Stimulated activated CD8-positive, alpha-beta memory T cell treated with anti-CD3 and anti-CD28 coated beads, Interleukin-4, amount 100 ng/mL, for 4 hours (primary cell): ENCODE measurements at places on chromosomes 6 and 20.

- DNase-seq = no peak
These were observed 104.0 kb upstream of the GPR6 start for GRCh38 chr6:109874086-109874485.

DNA sequence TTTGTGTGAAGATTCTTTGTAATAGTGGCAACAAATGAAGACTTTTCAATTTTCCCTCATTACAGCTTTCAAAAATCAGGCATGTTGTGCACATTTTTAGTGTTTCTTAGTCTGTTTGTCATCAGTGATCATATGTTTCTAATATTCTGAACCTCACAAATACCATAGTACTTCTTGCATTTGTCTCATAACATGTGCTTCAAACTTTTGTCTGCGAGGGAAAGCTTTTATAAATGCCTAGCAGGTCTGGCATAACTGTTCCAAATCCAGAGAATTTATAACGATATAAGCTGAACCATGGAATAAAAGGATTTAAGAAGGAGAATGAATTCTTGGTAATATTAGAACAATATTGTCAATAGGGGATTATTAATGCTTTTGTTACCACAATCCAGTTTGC lies 670.2 kb downstream of the RFPL4B start:
- no peak for DNase-seq

DNA sequence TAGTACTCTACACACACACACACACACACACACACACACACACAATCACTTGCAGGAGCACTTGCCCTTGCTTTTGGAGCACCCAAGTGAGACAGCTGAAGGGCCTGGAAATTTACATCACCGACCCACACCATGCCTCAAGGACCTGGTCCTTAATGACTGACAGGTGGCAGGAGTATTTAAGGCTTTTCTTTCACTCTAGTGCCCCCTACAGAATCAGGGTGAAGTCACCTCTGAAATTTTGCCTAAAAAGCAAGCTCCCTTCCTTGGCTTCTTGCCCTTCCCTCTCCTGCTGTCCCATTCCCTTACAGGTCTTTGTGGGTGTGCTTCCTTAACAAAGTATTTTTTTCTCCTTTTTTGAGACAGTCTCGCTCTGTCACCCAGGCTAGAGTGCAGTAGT lies 353.5 kb upstream of the IRAK1BP1 start:
- no peak for DNase-seq

DNA sequence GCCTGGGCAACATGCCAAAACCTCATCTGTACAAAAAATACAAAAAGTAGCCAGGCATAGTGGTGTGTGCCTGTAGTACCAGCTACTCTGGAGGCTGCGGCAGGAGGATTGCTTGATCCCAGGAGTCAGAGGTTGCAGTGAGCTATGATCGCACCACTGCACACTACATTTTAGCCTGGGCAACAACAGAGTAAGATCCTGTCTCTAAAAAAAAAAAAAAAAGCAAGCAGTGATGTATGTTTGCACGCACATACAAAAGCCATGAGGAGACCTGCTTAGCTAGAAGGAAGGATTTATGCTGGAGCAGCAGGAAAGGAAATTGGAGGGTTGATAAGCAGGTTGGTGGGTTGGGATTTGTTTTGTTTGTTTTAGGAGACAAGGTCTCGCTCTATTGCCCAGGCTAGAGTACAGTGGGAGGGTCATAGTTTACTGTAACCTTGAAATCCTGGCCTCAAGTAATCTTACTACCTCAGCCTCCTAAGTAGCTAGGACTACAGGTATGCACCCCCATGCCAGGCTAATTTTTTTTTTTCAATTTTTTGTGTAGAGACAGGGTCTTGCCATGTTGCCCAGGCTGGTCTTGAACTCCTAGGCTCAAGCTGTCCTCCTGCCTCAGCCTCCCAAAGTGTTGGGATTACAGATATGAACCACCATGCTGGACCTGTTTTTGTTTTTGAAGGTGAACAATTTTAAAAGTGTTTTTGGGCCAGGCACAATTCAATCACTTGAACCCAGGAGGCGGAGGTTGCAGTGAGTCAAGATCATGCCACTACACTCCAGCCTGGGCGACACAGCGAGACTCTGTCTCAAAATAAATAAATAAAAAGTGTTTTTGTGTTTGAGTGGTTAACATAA lies 4.0 kb downstream of the ZSWIM3 start:
- DNase-seq = no peak

DNA sequence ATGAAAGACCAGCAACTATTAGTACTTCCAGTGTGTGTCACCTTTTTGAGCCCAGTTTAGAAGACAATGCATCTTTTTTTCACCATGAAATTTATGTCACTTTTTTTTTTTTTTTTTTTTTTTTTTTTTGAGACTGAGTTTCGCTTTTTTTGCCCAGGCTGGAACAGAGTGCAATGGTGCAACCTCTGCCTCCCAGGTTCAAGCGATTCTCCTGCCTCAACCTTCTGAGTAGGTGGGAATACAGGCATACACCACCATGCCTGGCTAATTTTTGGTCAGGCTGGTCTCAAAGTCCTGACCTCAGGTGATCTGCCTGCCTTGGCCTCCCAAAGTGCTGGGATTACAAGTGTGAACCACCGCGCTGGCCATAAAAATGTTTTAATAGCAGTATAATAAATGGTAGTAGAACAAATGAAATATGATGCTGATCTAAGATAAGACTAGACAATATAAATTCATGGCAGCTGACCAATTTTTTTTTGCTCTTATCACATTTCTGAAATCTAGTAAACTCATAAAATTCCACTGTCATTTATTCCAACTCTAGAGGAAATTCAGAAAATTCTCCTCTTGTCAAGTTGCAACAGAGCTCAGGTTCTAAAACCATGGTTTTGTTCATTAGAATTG lies 21.3 kb downstream of the NHSL1 start:
- no peak for DNase-seq
